ENCODE measurements at places on chromosomes 2 and 18.

GRCh38 chr2:150472511-150472899 lies 15.0 kb downstream of the RND3 start:
- no peaks in the 10 kb centered on the region for H3K36me3 ChIP-seq
- H3K27me3 ChIP-seq = no peaks in the 10 kb centered on the region
- H3K4me3 ChIP-seq = no peak overlapping the region
- DNase-seq = no peak

DNA sequence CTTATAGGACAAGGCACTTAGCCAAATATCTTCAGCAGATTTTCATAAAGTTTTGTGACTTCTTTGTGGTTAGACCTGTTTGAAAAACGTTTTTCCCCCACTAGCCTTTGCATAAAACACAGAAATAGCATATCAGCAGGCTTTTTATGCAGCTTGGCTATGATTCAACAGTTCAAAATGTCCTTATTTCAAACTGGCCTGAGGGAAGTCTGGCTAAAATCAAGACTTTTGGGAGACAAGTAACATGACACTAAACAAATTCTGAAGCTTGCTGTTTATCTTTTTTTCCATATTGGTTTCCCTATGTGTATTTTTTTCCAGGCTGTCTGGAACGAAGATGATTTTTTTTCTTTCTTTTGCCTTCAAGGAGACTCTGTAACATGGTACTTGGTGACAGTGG lies 95.1 kb upstream of the L3MBTL4 start:
- DNase-seq = no peak
- H3K4me1 ChIP-seq = no peaks in the 10 kb centered on the region
- no peaks in the 10 kb centered on the region for H3K27me3 ChIP-seq

GRCh38 chr2:45128580-45128997 lies 119.3 kb upstream of the SIX2 start:
- H3K4me1 ChIP-seq = no peaks in the 10 kb centered on the region
- H3K27me3 ChIP-seq = no peaks in the 10 kb centered on the region
- no peak overlapping the region for H3K4me3 ChIP-seq
- no peaks in the 10 kb centered on the region for H3K36me3 ChIP-seq
- H3K27ac ChIP-seq = no peak overlapping the region
- DNase-seq = no peak

DNA sequence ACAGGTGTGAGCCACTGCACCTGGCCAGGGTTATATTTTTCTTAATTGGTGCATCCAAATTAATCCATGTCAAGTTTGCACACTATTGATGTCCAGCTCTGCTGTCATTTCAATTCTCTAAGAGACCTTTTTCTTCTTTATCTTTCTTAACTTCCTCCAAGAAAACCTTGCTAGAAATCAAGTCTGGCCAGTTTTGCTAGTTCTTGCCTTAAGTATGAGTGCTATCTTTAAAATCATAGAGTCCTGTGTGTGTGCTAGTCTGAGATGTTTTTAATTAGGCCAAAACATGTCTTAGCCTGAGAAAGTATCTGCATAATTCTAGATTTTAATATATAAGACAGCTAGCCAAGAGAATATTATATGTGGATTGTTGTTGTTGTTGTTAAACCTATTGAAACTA lies 56.2 kb upstream of the SLC39A10 start:
- no peak for DNase-seq
- no peaks in the 10 kb centered on the region for H3K27me3 ChIP-seq
- H3K4me1 ChIP-seq = peaks cover 6% of the 10 kb centered on the region
- no peaks in the 10 kb centered on the region for H3K36me3 ChIP-seq

GRCh38 chr2:119826370-119826961 lies 66.7 kb downstream of the PTPN4 start:
- no peak overlapping the region for H3K4me3 ChIP-seq
- peaks cover 5% of the 10 kb centered on the region for H3K36me3 ChIP-seq
- peak; percentile 19 for DNase-seq
- peaks cover 17% of the 10 kb centered on the region for H3K4me1 ChIP-seq
- no peak overlapping the region for H3K27ac ChIP-seq
- H3K27me3 ChIP-seq = no peaks in the 10 kb centered on the region

- DNase-seq = no peak
- H3K27me3 ChIP-seq = no peaks in the 10 kb centered on the region
- H3K4me1 ChIP-seq = no peaks in the 10 kb centered on the region
- no peak overlapping the region for H3K27ac ChIP-seq
- no peaks in the 10 kb centered on the region for H3K36me3 ChIP-seq
Observed at GRCh38 chr2:13597176-13597575, 880.4 kb downstream of the TRIB2 start.

DNA sequence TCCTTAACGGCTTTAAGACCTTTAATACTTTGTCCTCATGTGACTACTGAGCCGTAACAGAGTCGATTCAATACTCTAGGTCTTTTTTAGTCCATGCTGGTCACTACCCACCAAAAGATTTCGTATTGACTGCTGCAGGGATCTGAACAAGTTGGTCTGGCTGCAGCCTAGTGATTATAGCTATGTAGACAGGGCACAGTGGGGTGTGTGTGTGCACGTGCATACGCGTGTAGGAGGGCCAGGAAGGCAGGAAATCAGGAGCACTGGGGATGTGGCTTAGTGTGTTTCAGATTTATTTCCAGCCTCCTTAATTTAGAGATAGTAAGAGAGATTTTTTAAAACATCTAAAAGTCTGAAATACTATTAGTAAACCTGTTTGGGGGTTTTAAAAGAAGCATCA lies 161.4 kb downstream of the MYO3B start:
- DNase-seq = no peak
- H3K27me3 ChIP-seq = no peaks in the 10 kb centered on the region
- peaks cover 18% of the 10 kb centered on the region for H3K4me1 ChIP-seq
